ENCODE measurements at places on chromosomes 5 and 9. TPM values are rescaled to one million over a fixed set of nuclear protein-coding genes. Genes with fewer than 3 reads are reported as not detected.

Gene EPB41L4A
- total RNA-seq: 1.5 TPM

Gene CDX1
- not detected for total RNA-seq

Gene TLX3
- total RNA-seq: not detected

Gene BARHL1
- not detected for total RNA-seq

Gene SPOCK1
- 14.2 TPM for total RNA-seq

Gene AK8
- 1.4 TPM for total RNA-seq

Gene SLC1A3
- not detected for total RNA-seq

Gene RHOBTB3
- total RNA-seq: 8.2 TPM

Gene ASPN
- total RNA-seq: not detected

Gene RFESD
- 2.4 TPM for total RNA-seq

Gene FYB1
- total RNA-seq: 10.0 TPM

Gene CARD9
- 0.53 TPM for total RNA-seq

Gene ALG2
- 49.2 TPM for total RNA-seq

Gene ANXA1
- total RNA-seq: 1,202 TPM

Gene SFXN1
- total RNA-seq: 94.2 TPM

Gene STING1
- 1.6 TPM for total RNA-seq

Gene WHRN
- 6.9 TPM for total RNA-seq

Gene PCDHB2
- 3.5 TPM for total RNA-seq

Gene PCA3
- not detected for total RNA-seq

Gene TNFSF8
- total RNA-seq: not detected

Gene GTF2H2C
- 33.4 TPM for total RNA-seq

Gene COL27A1
- 14.6 TPM for total RNA-seq

Gene PCDHGA6
- 0.22 TPM for total RNA-seq

Gene NR4A3
- total RNA-seq: 2.1 TPM

Gene HAPLN1
- total RNA-seq: not detected

Gene TEX48
- total RNA-seq: not detected

Gene TAF1L
- total RNA-seq: not detected

Gene IFNW1
- not detected for total RNA-seq

Gene FOXB2
- total RNA-seq: not detected

Gene ADGRV1
- 0.69 TPM for total RNA-seq

Gene PCDHA12
- total RNA-seq: 2.8 TPM

Gene PTPRD
- total RNA-seq: 0.30 TPM

Gene SHOC1
- total RNA-seq: not detected

Gene FREM1
- not detected for total RNA-seq

Gene GOLPH3
- 56.2 TPM for total RNA-seq

Gene PROB1
- 0.17 TPM for total RNA-seq

Gene TLR4
- total RNA-seq: 0.18 TPM

Gene ANKRD33B
- total RNA-seq: 10.8 TPM

Gene IFNA8
- not detected for total RNA-seq

Gene ROPN1L
- 1.9 TPM for total RNA-seq

Gene FOXI1
- total RNA-seq: not detected

Gene RLN1
- total RNA-seq: not detected

Gene SLC46A2
- total RNA-seq: not detected

Gene AOPEP
- 162 TPM for total RNA-seq

Gene ABL1
- total RNA-seq: 53.3 TPM

Gene DBH
- total RNA-seq: not detected

Gene PTGES2
- total RNA-seq: 100 TPM

Gene AQP3
- total RNA-seq: 19.7 TPM

Gene STPG3
- total RNA-seq: not detected
